ENCODE measurements at places on chromosomes 5 and 9.

GRCh38 chr5:103474677-103475076, 87.9 kb downstream of the NUDT12 start:
- no peak for DNase-seq

GRCh38 chr5:124180299-124180874, 566.1 kb downstream of the ZNF608 start:
- no peak for DNase-seq

GRCh38 chr5:81161012-81161601, 72.0 kb upstream of the CKMT2 start:
- no peak for DNase-seq

DNA sequence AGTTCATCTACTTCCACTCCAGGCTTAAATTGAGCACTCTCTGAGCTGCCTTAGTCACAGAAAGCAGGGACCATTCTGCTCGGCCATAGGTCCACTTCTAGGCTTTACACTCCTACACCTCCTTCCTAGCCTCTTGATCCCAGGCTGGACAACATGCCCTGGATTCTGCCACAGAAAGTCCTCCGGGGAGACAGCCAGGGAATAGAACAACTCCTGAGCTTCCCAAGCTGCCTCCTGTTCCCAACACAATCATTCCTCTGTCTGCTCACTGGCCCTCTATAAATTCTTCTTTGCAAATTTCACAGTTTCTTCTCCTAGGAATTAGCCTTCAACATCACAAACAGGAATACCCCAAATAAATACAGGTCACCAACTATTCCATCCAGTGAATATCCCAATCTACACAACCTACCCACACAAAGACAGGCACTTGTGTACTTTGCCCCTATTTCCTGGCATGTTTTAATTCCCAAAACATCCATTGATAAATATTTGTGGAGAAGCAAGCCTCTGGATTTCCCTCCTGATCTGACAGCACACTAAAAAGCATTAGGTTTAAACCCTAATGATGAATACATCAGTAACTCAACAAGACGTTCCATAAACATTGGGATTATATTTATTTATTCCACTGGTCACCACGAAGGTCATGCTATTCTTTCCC, 125.5 kb downstream of the ENC1 start:
- DNase-seq, result no peak

DNA sequence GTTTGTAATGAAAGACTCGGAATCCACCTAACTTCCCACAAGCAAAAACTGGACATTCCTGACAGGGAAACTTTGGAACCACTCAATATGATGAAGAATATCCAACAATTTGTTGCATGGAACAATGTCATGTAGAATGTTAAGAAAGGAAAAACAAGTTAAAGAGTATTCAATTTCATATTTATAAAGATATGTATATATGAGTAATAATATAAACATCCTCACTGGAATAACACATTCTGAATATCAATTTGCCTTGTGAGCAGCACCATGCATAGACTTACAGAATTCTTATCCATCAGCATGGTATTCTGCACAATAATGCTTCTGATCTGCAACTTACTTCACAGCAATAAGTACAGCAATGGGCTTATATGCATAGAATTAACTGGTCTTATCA, 650.3 kb downstream of the SEMA5A start:
- DNase-seq, result no peak

- no peak for DNase-seq
Observed at GRCh38 chr9:126531591-126531990, 82.1 kb upstream of the LMX1B start.

DNA sequence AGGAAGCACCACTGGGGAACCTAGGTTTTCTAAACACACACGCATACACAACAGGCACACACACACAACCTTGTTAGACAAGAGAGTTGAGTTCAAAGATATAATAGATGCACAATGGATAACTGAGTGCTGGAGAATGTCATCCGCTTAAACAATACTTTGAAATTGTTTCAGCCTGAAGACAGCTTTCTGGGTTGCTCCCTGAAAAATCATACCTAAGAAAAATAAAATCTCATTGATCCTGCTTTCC, 126.1 kb downstream of the TMEM161B start:
- no peak for DNase-seq

DNA sequence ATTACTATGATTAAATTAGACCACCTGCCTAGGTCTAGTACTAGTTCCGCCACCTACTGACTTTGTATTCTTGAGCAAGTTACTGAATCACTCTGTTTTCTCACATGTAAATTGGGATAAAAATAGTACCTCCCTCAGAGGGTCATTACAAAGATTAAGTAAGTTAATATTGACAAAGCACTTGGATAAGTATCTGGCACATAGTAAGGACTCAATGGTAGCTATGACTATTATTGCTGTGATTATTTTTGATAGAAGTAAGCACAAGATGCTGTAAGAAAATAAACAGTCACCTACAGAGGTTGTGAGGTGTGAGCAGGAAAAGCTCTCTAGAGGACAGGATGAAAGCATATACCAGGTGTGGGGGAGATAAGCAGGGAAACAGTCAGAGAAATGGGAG, 173.1 kb upstream of the PAPPA start:
- DNase-seq, result no peak

- DNase-seq, result no peak
Observed at GRCh38 chr9:99128133-99128406, 23.2 kb downstream of the TGFBR1 start.

DNA sequence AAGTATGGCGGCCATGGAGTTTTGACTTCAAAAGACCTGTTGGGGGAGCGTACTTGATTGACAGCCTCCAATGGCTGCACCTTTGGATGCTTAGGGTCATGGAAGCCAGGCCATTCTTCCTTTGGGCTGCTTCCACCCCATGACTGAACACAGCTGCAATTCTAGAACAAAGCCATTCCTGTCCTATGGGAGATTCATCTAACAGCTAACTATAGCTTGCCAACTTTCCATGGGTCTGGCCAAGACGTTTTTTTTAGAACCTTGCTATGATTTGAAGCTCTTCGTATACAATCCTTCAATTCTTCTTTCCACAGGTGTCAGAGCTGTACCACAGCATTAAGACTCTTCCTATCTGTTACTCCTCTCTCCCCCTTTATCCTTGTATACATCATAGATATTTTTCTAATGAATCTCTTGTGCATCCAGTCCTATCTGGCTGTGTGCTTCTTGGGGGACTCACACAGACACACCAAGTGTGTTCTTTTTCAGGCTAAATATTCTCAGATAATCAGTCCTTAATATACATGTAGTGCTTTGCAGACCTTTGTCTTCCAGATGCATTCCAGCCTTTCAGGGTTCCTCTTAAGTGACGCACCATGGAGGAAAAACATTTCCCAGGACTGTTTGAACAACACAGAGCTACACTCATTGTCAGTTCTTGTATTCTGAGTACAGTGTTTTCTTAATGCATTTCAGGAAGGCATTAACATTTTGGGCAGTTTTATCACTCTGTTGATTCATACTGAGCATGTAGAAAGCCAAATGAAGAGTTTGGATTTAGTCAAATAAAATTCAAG, 198.9 kb downstream of the TAF11L14 start:
- no peak for DNase-seq

GRCh38 chr9:111902391-111903139, 6.0 kb downstream of the UGCG start:
- no peak for DNase-seq

- no peak for DNase-seq
Observed at GRCh38 chr9:132983491-132984201, 5.2 kb downstream of the GFI1B start.

DNA sequence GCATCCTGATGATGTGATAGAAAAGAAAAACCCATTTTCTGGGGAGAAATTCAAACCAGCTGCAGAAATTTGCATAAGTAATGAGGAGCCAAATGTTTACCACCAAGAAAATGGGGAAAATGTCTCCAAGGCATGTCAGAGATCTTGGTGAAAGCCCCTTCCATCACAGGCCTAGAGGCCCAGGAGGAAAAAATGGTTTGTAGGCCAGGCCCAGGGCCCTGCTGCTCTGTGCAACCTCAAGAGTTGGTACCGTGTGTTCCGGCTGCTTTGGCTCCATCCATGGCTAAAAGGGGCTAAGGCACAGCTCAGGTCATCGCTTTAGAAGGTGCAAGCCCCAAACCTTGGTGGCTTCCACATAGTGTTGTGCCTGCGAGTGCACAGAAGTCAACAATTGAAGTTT, 543.1 kb downstream of the ZNF608 start:
- DNase-seq, result no peak

DNA sequence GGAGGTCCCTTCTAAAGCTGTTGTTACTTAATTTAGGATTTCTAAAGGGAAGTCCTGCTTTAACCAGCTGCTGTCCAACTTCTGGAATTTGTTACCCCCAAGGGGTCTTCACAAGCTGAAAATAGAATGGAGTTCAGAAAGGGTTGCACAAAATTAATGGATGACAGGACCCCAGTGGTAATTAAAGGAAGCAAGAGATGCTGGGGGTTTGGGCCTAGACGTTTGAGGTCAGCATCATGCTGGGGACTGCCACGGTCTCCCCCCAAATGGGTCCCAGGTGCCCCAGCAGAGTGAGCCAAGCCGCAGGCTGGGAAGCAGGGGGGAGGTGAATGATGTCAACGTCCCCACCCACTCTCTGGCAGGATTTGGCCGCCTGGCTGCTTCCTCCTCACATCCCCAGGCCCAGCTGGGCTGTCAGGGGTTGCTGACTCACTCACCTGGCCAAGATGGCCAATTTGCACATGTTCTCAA, 97.5 kb upstream of the ARAP3 start:
- DNase-seq, result no peak

DNA sequence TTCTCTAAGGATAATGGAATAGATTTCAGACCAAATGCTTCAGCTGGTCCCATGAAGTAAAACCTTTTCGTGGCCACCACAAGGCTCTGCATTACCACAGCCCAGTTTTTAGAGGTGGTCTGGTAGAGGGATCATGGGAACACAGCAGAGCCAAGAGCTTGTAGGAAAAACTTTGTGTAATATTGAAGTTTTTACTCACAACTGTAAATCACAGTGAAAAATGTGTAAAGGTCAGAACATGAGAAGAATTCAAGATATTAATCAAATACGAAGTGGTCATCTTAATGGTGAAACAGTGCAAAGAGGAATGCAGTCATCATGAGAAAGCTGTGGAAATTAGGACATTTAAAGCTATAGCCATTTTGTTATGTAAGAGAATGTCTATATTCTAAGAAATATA, 197.5 kb downstream of the NPR3 start:
- no peak for DNase-seq

GRCh38 chr5:21817668-21818369, 1035.3 kb downstream of the CDH12 start:
- DNase-seq, result no peak

- DNase-seq, result no peak
Observed at GRCh38 chr5:43563321-43563720, 6.4 kb upstream of the PAIP1 start.

DNA sequence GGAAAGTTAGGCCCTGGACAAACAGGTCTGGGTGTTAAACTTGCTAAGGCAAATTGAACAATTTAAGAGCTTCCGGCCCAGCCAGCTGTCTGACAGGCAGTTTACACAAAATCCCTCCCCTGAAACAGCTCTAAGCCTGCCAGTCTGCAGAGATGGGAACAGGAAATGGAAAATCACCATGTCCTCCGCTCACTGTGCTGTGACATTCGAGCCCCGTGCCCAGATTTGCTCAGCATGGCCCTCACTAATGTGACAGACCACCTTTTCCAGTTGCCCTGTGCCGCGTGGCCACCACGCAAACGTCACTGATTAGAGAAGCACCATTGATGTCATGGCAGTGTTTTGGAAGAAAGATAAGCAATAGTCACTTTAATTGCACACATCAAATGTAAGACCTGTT, 41.0 kb downstream of the CCNJL start:
- DNase-seq, result no peak

DNA sequence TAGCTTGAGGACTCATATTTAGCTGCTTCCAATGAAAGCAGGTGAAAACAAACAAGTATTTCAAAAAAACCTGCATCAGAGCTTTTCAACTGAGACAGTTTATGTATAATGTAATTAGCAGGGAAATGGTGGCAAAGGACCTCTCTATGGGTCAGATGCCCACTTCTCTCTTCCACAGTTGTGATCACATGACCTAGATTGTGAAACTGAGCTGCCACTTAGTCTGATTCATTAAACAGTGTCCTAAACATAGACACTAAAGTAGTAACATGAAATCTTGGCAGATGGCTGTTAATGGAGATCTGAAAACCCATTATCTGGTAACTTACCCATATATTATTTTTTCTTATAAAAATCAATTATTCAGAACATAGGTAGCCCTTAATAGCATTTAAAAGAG, 663.6 kb upstream of the RIOK2 start:
- no peak for DNase-seq

DNA sequence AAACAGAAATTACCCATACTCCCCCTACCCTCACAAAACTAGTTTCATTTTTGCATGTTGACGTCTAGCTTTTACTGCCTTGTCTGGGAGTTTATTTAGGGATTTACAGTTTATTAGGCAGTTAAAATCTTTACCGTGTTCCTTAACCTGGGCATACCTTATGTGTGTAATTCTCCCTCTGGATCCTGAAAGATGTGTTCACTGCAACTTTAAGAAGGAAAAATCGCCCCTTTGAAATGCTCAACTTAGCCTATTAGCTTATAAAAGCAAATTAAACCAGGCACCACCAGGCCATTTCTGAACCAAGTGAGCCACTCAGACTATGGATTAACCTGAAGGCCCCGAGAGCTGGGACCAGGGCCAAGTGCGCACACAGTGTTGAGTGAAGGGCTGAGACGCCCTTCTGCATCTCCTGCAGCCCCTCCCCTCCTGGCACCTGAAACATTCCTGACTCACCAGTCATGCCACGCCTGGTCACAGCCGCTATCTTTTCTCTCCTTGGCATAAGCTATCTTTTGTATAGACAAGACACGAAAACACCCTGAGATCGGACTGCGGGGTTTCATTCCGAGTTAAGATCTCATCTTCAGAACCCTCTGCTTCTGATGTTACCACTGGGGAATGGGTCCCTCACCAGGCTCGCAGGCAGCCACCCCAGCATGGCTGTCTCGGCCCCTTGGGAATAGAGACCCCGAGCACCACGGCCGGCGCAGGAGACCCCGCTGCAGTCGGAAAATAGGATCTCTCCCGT, 111.9 kb downstream of the ROR2 start:
- DNase-seq, result no peak

DNA sequence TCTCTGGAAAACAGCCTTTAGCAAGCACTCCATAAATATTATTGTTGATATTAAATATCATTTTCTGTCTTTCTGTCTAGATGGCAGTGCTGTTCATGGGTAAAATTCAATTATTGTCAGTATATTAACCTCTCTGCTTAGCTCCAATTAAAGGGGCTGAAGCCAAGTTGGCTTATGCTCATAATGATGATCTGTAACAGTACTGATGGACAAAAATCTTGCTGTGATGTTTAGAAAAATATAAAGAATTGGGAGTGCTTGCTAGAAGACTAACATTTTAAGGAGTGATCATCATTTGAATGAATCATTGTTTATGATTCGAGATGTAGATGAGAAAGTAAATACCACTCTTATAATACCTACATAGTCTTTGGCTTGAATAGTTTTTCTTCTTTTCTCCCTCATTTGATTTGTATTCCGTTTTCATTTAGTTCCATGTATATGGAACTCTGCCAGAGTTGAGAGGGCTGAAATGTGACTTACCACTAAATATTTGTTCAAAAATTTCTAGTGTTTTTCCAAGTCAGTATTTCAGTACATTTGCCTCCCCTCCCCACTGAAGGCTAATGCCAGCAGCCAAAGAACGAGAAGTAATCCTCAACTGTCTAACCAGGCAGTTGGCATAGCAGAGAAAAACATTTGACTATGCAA, 538.3 kb downstream of the CSNK1G3 start:
- DNase-seq, result no peak

Data from stimulated activated CD8-positive, alpha-beta memory T cell treated with anti-CD3 and anti-CD28 coated beads, Interleukin-15, amount 100 ng/mL, for 24 hours (primary cell).